Stimulated activated CD4-positive, alpha-beta T cell treated with anti-CD3 and anti-CD28 coated beads, Interleukin-1b, Interleukin-23, amount 100 ng/mL, for 24 hours (primary cell): ENCODE measurements at places on chromosomes 2 and 18.

GRCh38 chr18:11251891-11252270, 102.5 kb upstream of the PIEZO2 start:
- DNase-seq, result no peak

GRCh38 chr18:10973567-10974203, 175.7 kb downstream of the PIEZO2 start:
- DNase-seq, result no peak

DNA sequence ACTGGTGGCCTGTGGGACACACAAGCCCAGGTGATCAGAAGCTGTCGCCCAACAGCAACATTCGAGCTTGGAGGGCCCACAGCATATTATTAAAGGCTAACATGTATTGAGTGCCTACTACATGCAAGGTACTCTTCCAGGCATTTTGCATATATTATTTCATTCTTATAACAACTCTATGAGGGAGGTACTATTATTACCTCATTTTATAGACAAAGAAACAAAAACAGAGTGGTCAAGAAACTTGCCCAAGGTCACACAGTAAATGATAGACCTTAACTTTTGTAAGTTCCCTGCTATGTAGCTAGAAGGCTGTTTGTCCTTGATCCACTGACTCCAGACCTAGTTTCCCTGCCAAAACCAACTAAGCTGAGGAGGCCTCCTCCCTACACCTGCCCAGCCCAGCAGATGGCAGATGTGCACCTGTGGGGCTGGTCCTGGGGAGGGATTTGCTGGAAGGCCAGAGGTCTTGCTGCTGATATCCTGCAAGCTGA, 35.7 kb downstream of the KANSL3 start:
- DNase-seq, result no peak

- DNase-seq, result no peak
These were observed 579.0 kb downstream of the RIT2 start for GRCh38 chr18:42536442-42536841.

DNA sequence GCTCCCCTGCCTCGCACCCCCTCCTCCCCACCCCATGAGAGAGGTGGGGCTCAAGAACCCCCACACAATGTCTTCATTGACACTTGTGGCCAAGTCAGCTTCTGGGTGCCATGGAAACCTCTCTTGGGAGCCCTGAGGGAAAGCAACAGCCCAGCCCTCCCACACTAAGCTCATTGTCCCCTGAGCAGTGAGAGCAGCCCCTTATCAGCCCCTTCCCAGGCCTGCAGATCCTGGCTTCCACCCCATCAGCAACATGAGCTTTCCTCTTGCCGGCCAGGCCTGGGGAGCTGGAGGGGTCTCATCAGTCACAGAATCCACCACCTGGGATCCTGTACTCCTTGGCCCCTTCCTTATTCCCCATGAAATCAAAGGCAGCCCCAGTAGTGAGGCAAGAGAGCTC, 107.8 kb upstream of the ST3GAL5 start:
- no peak for DNase-seq

- no peak for DNase-seq
These were observed 213.7 kb upstream of the ARL4C start for GRCh38 chr2:234710587-234710986.

- no peak for DNase-seq
These were observed 31.0 kb downstream of the MRPL33 start for GRCh38 chr2:27802547-27802946.

DNA sequence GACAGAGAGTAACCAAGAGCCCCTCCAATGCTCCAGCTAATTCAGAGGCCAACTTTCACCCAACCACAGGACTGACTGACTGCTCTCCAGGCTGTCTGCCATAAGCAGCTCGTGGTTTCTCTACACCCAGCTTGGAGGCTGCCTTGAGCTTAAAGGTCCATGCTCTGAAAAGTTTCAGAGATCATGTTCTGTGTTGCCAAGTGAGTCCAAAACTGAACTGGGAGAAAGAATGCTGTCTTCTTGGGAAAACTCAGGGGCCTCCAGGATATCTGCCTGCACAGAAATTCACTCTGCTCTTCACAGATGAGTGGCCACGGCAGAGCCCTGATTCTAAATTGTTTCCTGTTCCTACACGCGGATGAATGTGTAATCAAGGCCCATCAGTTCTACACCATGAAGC, 51.1 kb downstream of the LPIN2 start:
- no peak for DNase-seq

GRCh38 chr2:178191511-178191910, 2.8 kb upstream of the OSBPL6 start:
- DNase-seq, result no peak

GRCh38 chr2:234858790-234859329, 93.0 kb upstream of the SH3BP4 start:
- no peak for DNase-seq

GRCh38 chr2:124187948-124188347, 162.9 kb downstream of the CNTNAP5 start:
- DNase-seq, result no peak

DNA sequence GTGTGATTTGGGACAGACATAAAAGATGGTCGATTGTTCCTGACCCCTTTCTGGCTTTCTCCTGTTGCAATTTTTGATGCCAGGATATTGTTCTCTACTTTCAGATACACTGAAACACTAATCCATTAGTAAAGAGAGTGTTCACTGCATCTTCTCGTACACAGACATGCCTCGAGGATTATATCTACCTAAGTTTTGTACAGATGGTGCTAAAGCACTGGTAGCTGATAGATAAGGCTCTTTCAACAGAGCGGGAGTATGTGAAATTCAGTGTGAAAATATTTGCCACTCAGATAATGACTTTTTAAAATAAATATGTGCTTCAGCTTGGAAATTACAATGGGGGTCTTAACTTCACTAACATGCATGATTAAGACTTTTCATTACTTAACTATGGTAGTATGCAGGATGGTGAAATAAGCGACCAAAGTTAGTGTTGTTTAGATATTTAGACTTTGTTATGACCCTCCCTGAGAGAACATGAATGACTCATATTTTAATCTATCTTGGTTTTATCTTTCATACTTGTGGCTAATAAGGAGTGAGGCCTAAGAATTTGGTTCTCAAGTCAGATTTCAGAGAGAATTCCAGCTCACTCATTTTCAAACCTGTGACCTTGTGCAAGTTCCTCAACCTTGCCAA, 474.9 kb downstream of the NRXN1 start:
- no peak for DNase-seq

DNA sequence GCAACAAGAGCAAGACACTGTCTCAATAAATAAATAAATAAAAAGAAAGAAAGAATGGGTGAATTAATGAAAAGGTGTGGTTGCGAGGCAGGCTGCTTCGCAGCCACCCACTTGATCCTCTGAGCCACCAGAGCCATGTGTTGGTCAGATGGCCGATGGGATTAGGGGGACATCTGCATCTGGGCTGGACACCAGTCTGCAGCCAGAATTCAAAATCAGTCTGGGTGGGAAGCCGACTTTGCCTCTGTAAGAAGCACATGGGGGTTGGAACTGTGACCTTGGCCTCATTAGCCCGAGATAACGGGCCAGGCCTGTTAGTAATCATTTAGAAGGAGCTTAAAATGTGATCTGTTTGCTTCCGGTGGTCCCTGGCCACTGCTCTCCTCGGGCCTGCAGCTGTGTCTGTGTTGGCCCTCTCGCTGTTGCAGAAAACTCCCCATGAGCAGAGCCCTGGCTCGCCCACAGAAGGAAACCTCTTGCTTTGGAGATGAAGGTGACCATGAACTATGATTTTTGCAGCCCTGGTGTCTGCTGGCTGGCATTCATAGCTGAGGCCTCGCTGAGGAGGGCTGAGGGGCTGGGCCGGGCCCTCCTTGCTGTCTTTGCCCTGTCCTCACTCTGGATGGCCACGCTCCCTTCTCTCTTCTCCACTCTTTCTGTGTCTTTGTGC, 94.4 kb downstream of the DYSF start:
- DNase-seq, result no peak

GRCh38 chr2:75226617-75227016, 27.3 kb upstream of the TACR1 start:
- no peak for DNase-seq

DNA sequence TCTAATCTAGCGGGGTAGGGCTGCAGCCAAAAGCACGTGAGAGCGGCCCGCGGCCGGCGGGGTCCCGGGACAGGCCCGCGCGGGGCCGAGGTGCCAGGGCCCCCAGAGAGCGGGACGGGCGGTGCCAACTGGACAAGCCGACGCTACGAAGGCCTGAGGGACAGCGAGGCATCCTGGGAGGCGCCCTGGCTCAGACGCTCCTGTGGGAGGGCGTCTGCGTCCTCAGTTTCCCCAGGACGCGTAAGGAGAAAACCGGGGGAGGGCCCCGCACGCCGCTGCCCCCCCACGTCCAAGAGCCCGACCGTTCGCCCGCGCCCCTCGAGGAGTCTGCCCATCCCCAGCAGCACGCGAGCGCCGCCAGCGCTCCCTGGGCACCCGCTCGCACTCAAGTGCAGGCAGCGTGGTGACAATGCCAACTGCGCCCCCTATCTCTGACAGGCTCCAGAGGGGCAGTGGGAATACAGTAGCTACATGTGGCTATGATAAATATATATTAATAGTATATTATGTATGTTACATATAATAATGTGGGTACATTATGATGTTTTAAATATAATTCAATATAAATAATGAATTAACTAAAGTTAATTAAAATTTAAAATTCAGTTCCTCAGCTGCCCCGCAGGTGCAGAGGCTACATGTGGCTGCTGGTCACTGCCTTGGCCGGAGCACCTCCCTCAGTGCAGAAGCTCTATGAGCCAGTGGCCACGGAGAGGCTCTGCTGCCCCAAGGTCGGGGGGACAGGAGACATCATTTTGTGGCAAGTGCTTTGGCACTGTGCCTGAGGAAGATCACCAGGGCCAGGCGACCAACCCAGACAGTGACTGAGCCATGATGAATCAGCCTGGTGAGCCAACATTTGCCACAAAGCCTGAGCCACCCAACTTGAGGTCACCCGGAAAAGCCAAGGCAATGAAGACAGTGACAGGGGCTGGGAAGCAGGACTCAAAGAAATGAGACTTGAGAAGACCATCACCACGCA, 5.5 kb upstream of the SFT2D3 start:
- DNase-seq, result no peak

DNA sequence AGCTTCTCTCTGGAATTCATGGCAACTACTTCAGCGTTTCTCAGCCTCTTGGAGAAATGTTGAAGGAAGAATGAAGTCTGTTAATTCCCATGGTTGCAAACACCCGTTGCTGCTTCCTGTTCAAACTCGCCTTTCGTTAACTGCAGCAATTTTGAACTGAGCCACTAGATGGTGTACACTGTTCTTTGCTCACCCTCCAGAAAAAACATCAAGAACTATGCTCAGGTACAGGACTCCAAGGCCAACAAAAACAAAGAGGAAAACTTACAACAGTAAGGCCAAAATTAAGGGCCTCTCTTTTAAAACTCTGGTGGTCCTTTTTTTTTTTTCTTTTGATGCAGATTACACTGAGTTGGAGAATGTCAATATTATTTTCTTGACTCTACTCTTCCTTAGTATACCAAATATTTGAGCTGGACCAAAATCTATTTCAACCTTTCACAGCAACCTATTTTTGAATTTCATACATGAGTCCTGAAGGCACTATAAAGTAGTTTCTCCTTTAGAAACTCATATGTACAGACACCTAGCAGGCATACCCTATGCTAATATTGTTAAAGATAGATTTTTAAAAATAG, 58.2 kb downstream of the KLHL14 start:
- DNase-seq, result no peak
